ENCODE measurements at places on chromosomes 5 and 9.

- DNase-seq, result no peak
These were observed 79.3 kb downstream of the PPP2R2B start for GRCh38 chr5:146799231-146799630.

GRCh38 chr5:64925123-64925522, 156.4 kb downstream of the CWC27 start:
- DNase-seq, result no peak

DNA sequence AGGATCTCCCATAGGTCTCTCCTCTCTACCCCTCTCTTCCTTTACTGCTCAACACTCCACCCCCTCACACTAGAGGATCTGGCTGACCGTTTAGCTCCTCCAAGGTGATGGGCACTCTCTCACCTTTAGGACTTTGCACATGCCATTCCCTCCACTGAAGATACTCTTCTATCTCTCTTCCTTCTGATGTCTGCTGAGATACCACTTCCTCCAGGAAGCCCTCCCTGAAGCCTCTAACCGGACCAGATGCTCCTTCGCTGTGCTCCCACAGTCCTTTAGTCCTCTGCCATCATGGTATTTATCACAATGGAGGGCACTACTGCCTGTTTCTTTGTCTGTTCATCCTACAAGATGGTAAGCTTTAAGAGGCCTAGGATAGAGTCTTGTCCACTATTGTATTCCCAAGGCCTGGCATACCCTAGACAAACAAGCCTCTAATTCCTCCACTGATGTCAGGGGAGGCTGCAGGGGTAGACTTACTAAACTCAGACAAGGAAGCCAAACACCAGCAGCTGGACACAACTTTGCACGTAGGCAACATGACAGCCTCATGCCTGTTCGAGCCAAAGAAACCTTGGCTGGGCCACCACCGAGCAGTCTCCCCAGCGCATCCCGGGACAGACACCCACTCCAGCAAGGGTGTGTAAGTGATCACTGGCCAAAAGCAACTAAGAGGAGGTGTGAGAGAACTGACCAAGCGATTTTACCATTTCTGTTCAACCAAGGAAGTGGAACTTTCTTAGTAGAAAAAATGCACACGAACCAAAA, 20.2 kb downstream of the ORM2 start:
- DNase-seq, result no peak

DNA sequence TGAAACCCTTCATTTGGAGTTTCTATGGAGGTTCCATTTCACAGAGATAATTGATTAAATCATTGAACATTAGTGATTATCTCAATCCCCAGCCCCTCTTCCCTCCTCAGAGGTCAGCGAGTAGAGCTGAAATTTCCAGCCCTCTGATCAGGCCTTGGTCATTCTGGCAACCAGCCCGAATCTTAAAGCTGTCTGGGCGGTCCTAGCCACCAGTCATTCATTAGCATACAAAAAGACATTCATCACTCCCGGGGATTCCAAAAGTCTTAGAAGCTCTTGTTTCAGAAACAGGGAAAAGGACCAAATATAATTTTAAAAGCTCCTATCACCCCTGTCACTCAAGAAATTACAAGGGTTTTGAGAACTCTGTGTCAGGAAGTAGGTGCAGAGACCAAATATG, 41.3 kb downstream of the ZNF474 start:
- no peak for DNase-seq

DNA sequence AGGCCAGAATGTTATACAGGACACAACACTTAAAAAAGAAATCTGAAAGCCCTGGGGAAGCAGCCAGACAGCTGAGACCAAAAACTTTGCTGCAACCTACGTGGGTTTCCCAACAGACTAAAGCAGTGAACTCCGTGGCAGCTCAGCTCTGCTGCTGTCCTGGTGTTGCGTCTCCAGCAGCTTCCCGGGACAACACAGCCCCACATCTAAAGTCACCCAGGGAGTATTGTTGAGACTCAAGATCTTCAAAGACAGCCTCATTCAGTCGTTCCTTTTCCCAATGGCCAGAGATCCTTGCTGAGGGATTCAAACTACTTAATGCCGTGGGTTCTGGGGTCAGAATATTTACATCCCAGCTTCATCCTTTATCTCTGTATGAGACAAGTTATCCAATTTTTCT, 125.8 kb downstream of the MED10 start:
- no peak for DNase-seq

- no peak for DNase-seq
These were observed 103.0 kb downstream of the PCSK1 start for GRCh38 chr5:96329886-96330529.

GRCh38 chr9:24073666-24074065, 247.6 kb upstream of the ELAVL2 start:
- no peak for DNase-seq

- DNase-seq, result peak; percentile 28
These were observed 49.5 kb downstream of the C5orf22 start for GRCh38 chr5:31581498-31582099.

GRCh38 chr5:194102-194501, 2.8 kb downstream of the LRRC14B start:
- DNase-seq, result no peak

DNA sequence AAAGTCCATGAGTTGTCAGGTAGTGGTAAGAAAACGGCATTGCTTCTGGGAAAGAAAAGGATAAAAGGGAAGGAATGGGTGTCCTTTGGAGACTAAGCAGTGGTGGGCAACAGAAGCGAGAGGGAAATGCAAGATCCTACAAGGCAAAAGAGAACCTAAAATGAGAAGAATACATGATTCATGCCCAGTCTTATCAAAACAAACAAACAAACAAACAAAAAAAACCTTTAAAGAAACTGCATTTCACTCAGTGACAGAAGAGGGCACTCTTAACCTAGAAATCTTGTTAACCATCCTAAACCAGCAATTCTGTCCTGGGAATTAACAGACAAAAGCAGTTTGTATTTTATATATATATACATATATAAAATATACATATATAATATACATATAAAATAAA, 88.5 kb downstream of the SUSD1 start:
- DNase-seq, result no peak

- DNase-seq, result no peak
These were observed 57.0 kb upstream of the ABCA1 start for GRCh38 chr9:104984948-104985347.

DNA sequence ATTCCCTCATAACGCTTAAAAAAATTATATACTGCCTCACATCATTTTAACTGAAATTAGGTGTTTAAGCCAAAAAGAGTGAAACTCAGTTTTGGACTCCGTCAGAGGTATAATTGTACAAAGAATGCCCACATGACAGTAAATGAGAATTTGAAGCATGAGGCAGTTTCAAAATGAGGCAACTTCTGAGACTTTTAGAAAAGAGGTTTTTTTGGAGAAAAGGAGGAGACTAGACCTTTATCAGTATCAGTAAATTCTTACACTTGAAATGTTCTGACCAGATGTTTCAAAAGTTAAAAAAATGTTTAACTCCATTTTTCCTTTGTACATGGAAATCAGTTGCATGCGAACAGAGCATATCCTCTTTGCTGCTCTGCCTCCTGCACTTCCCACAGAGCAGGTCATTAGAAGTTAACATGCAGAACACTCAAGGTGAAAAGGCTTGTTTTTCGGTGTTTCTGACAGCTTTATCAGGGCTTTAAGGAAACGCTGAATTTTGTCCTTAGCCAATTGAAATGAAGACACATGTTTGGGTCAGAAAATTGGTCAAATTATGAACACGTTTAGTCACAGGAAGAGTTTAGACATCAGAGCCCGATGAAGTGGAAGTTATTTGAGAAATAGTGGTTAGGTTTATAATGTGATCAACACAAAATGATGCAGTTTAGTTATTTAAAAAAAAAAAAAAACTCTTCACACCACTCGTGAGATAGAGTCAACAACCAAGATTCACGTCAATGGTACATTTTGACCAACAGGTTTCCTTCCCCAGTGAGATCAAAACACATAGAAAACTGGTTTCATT, 59.5 kb downstream of the PIK3R1 start:
- DNase-seq, result no peak

DNA sequence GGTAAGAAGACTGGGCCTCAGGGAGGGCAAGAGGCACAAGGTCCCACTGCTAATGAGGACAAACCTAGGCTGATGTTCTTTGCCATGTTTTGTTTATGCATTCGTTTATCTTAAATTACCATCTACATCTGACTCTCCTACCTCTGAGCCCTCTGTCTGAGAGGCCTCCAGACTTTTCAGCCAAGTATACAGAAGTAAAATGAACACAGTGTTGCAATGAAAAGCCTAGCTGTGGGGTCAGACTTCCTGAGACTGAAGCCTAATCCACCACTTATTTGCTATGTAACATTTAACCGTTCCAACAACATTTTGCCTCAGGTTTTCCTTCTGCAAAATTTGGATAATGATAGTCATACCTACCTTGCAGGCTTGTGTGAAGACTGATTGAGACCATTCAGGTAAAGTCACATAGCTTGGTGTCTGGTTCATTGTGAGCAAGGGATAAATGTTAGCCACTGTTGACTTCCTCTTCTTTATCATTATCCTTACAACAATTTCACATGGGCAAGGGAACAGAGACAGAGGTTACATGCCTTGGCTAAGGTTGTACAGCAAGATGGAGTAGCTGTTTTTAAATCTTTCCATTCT, 374.9 kb upstream of the CLINT1 start:
- no peak for DNase-seq

DNA sequence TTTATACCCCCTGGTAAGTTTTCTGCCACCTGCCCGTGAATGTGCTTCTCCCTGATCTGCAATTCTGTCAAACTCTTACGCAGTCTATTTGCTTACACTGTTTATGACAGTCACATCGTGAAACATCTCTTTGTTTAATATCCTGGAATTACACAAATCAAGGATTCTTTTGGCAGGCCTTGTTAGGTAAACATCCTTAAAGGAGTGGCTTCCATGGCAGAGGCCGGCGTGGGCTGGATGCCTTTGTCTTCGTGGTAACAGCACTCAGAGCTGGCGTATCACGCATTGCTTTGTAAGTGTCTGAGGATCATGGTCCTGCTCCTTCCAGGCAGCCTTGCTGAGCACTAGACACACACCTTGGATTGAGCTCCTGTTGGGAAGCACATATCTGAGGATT, 145.7 kb downstream of the IRX1 start:
- DNase-seq, result no peak

DNA sequence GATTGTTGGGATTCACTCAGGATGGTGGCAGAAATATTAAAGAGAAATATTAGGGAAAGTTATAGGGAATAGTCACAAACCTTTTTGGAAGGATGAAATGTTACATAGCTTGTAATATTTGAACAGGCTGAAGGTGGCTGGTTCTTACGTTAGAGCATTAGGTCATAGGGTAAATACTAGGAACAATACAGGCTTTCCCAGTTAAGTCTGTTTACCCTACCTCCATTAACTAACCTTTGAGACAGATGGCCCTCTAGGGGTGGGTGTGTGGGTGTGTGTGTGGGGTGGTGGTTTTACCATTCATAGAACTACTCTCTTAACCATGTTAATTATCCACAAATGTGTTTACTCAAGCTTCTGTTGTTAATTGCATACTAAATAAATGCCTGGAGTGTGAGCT, 94.3 kb upstream of the STK32A start:
- DNase-seq, result no peak

- no peak for DNase-seq
These were observed 23.7 kb downstream of the RFK start for GRCh38 chr9:76370396-76371023.

DNA sequence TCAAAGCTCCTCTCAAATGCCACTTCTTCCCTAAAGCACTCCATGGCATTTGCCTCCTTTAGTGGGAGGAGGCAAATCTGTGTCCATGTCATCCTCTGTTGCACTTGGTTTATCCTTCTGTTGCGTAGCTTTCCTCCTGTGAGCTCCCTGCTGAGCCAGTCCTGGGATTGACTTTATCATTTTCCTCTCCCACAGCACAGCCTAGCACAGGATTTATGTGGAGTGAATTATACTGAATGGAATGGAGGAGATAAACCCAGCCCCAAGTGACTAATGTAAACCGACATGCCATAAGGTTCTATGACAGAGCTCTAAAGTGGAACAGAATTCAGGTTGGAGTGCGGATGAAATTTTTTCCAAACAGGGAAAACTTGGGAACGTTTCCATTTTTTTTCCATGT, 26.4 kb upstream of the TOMM5 start:
- DNase-seq, result no peak

DNA sequence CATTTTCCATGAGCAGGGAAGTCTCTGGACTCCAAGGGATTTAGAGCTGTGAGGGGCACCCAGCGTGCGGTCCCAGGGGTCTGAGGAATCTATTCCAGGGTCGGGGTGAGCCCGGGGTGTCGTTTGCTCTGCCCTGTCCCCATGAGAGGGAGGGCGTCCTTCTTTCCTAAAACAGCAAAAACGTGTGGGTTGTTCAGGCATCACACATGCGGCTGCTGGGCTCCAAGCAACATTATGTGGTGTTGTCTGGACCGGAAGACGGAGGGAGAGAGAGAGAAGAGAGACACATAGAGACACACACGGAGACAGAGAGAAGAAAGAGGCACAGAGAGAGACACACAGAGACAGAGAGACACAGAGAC, 42.7 kb upstream of the COL5A1 start:
- no peak for DNase-seq

DNA sequence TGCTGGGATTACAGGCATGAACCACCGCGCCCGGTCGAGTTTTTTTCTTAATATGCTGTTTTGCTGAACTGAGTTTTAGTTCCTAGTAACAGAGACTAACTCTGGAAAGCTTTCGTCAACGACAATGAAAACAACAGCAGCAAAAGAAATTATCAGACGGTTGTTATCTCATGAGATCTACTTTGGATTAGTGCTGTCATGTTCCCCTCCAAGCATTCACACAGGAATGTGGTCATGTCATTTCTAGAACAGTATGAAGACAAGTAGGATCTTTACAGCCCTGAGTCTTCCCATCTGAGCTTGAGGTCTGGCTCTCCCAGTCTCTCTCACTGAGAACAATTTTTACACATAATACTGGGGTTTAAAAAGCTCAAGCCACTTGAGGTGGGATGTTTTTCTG, 4.0 kb upstream of the ANKRD33B start:
- DNase-seq, result no peak

DNA sequence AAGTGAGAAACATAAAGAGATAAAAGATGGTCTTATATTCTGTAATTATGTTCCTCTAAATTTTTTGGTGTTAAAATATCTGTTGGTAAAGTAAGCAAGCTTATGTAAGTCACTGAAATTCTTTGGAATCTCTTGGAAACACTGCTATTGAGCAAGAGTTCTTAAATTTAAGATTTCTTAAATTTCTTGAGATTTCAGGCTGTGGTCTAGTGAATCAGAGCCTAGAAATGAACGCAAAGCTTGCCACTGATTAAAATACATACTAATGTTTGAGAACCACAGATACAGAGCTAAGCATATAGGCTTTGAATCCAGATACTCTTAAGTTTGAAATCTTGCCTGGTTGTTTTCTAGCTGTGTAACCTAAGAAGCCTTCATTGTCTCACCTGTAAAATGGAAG, 133.4 kb downstream of the TRPM3 start:
- DNase-seq, result no peak

GRCh38 chr5:145787996-145788395, 47.1 kb downstream of the PRELID2 start:
- DNase-seq, result no peak
